Foreskin keratinocyte (primary cell): ENCODE measurements at places on chromosomes 2 and 18. TPM values are rescaled to one million over a fixed set of nuclear protein-coding genes. Genes with fewer than 3 reads are reported as not detected.

- no peak for DNase-seq
Observed at GRCh38 chr2:168246483-168247340, 683 bp downstream of the STK39 start.

GALNT3 gene
- 96.5 and 99.1 TPM in 2 replicates for total RNA-seq

GRCh38 chr18:63348508-63349136 is 18.4 kb downstream of the KDSR start:
- DNase-seq = no peak

SOS1 gene
- total RNA-seq = 18.4 and 21.1 TPM in 2 replicates

DNA sequence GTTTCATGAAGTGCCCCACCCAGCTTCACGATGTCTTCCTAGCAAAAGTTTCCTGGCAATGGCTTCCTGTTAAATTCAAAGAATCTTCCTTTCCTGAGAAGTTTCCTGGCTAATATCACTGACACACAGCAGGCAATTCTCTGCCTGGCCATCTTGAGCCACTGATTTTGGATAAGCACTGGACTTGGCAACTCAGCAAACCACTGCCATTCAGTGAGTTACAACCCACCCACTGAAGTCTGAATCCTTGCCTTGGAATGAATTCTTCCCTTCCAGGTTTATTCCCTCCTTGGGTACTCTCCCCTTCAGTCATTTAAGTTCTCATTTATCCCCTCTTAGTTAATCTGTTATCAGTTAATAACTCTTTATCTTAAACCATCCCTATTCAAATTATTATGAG is 426.0 kb downstream of the MBD2 start:
- DNase-seq = no peak

WDR54 gene
- 73.6 and 80.9 TPM in 2 replicates for total RNA-seq

DNA sequence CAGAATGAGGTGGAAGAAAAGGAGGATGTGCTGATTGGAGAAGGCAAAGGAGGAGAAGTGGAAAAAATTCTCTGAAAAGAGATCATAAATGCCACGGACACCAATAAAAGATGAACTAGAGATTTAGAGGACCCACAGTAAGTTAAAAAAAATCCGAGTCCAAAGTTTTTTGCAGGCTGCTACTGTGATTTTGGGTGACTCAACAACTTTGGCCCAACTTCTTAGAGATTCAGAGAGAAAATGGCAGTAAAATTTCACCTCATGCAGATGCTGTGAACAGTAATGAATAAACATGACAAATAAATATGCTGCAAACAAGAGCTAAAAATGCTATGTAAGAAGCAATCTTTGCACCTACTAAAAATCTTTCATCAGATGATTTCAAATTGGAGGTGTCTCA is 176.9 kb upstream of the SESTD1 start:
- DNase-seq = no peak

DNA sequence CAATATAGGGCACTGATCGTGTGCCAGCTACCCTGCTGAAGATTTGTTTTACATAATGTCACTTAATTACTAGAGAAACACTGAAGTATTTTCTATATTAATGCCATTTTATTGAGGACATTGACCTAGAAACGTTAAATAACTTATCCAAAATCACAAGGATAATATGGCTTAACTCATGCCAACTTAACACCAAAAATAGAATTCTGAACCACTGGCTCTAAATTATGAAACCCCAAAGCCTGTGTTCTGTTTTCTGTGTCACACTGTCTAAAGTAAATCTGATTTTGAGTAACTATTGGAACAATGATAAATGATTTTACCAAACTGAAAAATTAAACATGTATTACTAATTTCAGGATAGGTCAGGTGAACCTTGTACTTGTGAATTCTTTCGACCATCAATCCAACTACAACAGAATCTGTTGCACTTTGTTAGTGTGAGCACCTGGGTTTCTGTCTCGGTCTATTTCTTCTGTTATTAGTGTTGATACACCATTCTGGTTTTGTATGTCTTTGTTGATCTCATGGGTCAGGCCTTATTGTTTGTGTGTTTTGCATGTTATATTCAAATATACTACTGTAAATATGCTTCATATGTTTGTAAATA is 48.2 kb upstream of the CCDC141 start:
- no peak for DNase-seq

DNA sequence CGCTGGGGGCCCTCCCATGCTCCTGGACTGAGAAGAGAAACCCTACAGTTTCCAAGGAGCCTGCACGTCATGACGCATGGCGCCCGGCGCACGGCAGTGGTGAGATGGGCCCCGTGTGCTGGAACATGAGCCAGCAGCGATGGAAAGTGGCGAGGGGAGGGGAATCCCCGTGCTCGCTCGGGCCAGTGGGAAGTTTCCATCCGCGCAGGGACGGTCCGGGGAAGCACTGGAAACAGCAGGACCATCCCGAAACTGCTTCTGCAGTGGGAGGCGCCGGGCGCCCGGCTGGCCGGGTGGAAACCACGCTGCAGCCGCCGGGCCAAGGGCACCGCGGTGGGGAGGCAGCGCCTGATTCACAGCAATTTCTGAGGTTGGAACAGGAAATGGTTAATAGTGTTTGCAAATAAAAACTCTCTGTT is 4.9 kb upstream of the PDCD1 start:
- no peak for DNase-seq

GRCh38 chr2:186718122-186718521 is 24.3 kb downstream of the FAM171B start:
- no peak for DNase-seq

POTEC gene
- not detected in 2 replicates for total RNA-seq

ANKRD30BL gene
- total RNA-seq = not detected in 2 replicates

DNA sequence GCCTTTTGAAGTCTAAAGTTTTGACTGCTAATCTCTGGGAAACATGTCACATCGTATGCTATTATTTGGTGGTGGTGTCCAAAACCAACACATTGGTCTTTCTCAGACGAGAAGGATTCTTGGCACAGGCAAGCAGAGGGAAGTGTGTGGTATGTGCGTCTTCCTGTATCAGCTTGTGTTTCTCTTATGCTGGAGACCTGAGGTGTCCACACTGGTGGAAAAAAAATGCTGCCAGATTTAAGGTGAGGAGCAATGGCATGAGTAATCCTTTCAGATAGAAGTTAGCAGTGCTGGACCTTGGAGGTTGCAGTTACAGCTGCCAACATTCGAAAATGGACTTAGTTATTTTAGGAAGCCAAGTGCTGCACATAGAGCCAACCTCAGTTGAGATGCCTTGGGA is 11.7 kb upstream of the FHL2 start:
- peak; percentile 77 for DNase-seq

TTC27 gene
- total RNA-seq = 22.9 and 24.7 TPM in 2 replicates

UPP2 gene
- total RNA-seq = not detected in 2 replicates

DNA sequence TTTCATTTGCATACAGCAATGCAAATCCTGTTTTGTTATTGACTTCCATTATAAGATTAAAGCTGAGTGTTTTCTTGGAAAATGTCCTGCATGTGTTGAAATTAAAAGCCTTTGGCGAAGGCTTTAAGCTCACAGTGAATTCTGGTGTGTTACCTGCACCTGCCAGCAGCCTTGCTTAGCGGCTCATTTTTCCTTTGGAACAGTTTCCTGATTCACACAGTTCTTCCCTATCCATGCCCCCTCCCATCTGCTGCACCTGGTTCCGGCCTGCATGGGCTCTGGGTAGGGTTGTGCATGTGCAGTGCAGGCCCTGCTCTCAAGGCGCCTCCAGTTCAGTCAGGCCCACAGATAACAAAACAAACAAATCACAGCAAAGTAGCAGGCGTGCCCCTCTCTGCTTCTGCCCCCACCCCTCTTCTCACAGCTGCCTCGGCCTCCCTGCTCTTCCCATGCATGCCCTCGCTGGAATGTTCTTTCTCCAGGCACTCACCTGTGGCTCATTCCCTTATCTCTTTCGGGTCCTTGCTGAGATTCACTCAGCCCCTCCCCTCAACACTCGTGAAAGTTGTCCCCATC is 15.8 kb downstream of the MTCL1 start:
- no peak for DNase-seq

LRP1B gene
- total RNA-seq = 0.10 TPM in 1 of 2 replicates, not detected in the other

GRCh38 chr2:1748741-1749488 is 4.6 kb upstream of the PXDN start:
- no peak for DNase-seq

POTEI gene
- total RNA-seq = not detected in 2 replicates

MTERF4 gene
- 15.9 and 20.1 TPM in 2 replicates for total RNA-seq

- no peak for DNase-seq
Observed at GRCh38 chr2:8680822-8681760, 765 bp upstream of the ID2 start.

GRCh38 chr2:200039724-200040650 is 84.6 kb downstream of the MAIP1 start:
- no peak for DNase-seq

DNA sequence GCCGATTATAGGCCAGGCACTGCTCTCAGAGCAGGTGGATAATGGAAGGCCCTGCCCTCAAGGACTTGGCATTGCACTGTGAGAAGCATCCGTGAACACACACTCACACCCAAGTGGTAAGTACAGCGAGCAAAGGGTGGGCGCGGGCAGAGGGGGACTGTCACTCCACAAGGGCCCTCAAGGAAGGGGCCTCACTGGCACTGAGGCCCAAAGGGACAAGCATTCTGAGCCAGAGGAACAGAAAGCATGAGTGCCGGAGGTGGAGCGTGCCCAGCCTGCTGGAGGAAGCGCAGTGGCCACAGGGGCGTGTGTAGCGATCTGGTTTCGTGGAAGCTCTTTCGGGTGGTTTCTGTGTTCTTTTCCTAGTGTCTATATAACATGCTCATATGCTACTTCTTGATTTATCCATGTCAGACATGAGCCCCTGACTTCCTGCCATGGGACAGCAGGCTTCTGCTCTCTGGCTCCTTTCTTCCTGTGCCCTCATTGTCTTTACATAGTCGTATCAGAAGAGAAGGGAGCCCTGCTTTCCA is 132.7 kb upstream of the ASB18 start:
- no peak for DNase-seq

GRCh38 chr2:51595836-51596235 is 563.9 kb upstream of the NRXN1 start:
- no peak for DNase-seq

- DNase-seq = no peak
Observed at GRCh38 chr18:46810481-46811000, 53.7 kb upstream of the ST8SIA5 start.

DNA sequence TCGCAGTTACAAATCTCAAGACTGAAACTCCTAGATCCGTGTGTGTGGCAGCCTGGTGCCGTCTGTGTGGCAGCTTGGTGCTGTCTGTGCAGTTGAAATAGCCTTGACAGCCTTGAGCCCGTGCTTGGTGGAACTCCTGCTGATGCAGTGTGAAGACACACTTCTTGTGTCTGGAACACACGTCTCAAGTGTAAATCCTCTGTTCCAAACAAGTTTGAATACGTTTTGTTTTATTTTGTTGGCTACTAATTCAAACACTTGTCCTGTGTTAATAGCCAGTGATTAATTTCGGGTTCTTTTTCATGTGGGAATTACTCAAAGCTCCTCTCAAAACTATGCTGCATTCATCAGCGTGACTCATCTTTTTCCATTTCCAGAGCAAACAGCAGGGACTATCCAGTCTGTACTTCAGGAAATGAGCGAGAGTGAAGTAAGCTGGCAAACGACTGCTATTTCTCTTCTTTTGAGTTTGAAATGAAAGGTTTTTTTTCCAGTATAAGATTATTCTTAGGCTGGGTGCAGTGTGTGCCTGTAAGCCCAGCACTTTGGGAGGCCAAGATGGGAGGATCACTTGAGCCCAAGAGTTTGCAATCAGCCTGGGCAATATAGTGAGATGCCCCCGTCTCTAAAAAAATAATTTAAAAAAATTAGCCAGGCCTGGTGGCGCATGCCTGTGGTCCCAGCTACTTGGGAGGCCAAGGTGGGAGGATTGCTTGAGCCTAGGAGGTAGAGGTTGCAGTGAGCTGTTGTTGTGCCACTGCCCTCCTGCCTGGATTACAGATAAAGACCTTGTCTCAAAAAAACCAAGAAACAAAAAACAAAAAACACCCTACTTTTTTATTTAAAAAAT is 152.9 kb downstream of the SPP2 start:
- DNase-seq = peak; percentile 98

DNA sequence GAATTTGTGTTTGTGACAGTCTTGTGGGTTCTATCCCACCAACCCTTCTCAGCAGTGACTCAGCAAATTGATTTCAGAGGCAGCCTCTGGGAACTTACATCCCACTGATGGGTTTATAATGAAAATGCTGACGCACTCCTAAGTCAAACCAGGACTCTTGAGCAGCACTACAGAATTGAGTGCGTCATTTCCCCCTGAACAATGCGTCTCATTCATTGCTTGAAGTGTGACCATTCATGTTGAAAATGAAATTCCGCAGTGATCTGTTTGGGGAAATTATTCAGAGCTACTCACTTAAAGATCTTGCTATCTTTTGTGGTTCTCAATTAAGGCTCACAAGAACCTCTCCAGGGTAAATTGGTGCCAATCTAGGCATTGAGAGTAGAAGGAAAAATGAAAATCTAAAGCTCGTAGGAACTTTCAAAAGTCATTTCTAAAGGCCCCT is 417.7 kb upstream of the SLC14A2 start:
- no peak for DNase-seq

GRCh38 chr2:120026890-120027289 is 14.0 kb downstream of the EPB41L5 start:
- DNase-seq = no peak

GRCh38 chr18:67961701-67962440 is 445.4 kb upstream of the DSEL start:
- no peak for DNase-seq

DNA sequence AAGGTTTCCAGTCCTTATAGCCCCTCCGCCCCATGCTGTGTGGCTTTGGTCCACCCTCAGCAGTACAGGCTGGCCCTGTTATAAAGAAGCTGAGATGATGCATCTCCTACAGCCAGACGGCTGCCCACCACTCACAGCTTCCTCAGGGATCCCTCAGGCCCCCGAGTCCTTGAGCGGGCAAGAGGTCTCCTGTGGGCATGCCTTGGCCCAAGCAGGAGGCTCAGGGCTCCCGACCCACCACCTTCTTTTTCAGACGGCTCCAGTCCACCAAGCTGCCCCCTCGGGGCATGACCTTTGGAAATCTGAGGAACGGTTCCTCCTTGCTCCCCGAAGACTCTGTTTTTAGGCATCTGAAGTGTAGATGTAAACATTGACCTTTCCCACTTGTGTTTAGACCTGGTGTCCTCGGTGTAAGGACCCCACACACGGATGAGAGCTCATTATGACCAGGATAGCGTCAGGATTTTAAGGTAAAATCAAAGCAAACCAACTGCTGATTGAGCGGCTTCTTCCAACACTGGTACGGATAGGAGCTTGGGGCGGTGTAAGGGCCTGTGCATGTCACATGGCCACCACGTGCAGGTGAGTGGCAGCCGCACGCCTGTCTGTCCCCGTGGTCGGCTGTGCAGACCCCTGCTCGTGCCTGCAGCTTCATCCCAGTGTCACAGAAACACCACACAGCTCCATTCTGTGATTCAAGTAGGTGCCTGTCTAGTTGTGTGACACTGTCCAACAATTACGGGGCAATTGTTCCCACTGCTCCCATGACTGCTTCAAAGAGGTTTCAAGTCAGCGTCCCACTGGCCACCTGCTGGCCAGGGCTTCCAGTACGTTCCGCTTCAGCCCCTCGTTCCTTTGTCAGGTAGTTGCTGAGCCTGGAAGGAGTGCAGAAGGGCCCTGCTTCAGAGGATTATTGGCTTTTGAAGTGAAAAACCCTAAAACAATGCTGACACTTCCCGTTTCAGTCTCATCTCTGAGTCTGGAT is 74.7 kb downstream of the NDUFA10 start:
- DNase-seq = no peak

- DNase-seq = peak; percentile 71
Observed at GRCh38 chr2:137178951-137179377, 413.6 kb downstream of the THSD7B start.
